Retinal pigment epithelial cell (primary cell): ENCODE measurements at places on chromosomes 11 and 22.

- DNase-seq, result no peak
Measured at GRCh38 chr22:36990457-36990856, 28.8 kb downstream of the TST start.

DNA sequence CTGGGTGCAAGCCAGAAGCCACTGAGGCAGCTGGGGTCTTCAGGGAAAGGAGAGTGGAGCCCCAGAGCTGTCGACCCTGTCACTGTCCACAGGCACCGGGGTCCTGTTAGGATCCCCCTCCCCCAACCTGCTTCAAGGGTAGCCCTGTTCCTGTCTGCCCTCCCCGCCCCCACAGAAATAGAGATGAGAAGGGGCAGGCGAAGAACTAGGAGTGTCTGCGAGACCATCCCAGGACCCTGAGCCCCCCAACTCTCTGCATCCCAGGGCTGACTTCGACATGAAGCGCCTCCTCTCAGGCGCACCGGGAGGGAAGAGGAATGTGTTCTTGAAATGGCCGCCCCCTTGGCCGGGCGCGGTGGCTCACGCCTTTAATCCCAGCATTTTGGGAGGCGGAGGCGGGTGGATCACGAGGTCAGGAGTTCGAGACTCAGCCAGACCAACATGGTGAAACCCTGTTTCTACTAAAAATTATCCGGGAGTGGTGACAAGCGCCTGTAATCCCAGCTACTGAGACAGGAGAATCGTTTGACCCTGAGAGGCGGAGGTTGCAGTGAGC, 607 bp upstream of the ZNF70 start:
- no peak for DNase-seq

- no peak for DNase-seq
Measured at GRCh38 chr11:34049028-34049427, 2.5 kb upstream of the CAPRIN1 start.

DNA sequence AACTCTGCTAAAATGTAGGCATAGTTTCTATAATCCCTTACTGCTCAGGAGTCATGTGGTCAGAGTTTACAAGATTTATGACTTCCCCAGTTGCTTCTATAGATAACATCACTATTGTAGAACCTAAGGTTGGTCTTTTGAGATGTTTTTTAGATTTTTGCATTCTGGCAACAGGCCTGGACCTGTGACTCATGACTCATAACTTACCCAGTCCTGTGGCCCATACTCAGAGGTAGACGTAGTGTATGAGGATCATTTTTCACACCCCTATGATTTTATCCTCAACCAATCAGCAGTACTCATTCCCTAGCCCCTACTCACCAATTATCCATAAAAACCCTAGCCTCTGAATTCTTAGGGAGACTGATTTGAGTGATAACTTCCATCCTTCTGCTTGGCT, 384.4 kb upstream of the DDI1 start:
- DNase-seq, result peak; percentile 44
